ENCODE measurements at places on chromosomes 1 and 21.

- no peak for DNase-seq
These were observed 45.7 kb upstream of the FOXD3 start for GRCh38 chr1:63276624-63277023.

- DNase-seq = no peak
These were observed 108.1 kb upstream of the EDN2 start for GRCh38 chr1:41592451-41593125.

DNA sequence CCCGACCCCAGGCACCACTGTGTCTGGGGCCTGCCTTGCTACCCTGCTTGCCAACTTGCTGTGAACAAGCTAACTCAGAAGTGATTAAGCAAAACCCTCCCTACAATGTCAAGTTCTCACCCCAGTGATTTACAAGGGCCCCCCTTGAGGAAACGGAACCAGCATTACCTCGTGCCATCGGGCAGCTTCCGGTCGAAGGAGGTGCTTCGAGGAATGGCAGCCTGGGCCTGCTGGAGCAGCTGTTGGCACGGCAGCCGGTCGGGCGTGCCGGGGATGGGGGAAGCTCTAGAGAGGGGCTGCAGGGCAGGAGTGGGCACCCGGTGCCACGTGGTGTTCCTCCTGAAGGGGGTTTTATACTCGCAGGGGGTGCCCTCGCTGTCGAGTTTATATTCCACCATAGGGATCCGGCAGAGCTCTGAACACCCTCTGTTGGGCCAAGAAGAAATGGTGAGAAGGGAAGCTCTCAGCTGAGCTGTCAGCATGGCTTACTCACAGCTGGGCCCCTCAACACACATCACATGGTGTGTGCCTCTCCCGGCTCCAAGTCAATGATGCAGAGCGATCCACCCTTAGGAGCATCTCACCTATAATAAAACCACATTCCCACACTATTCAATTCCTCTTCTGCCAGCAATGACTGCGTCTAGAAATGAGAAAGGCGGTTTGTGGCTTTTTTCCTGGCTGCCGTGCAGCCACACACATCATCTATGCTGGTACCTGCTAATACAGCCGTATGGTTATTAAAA is 184.4 kb downstream of the SIPA1L2 start:
- DNase-seq = no peak

DNA sequence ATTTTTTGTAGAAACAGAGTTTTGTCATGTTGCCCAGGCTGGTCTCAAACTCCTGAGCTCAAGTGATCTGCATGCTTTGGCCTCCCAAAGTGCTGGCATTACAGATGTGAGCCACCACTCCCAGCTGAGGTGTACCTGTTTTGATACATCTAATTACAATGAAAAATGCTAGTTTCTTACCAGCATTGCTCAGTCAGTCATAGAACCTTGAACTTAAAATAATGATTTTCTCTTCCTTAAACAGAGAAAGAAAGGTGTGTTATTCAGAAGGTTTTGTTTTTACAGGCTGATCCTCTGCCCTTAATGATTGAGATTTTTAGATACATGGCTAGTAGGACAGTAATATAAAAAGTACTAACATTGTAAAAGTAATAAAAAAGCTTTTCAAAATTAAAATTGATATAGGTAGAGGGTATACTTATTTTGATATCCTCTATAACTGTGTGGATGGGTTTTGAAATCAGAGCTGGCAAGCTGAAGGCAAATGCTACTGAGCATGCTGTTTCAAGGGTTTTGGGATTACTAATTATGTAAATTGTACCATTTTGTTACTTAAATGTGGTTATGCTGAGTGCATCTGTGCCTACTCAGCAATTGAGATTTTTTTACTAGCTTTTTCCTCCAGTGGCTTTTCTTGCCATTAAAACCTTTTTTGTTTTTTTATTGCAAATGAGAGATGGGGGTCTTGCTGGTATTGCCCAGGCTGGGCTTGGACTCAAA is 16.1 kb downstream of the PRRC2C start:
- no peak for DNase-seq

DNA sequence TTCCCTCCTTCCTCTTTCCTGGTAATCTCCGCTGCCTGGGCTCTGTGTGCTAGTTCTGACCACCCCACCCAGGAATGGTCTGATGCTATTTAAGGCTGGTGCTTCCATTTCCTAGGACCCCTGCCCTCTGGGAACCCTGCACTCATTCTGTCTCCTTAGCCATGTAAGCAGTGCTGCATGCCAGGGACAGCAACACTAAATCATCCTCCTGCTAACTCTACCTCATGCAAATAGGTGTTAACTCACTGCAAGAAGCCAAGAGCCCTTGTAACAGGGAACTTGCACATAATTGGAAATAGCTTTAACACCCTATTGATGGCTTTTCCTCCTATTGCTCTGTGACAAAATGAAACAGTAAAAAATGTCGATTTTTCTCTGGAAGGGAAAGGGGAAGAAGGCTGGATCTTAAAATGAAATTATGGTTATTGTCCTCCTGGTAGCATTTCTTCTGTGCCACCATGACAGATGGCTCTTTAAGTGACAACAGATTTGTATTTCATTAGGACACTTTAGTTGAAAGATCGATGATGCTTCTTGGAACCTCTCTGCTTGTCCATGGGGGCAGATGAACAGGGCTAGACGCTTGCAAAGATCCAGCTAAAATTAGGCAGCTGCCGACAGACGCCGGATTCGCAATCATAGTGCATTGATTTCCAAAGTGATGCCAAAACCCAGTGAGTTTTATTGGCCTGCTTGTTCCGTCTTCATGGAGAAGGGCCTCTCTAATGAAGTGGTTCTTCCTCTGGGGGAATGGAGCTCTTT is 551.7 kb downstream of the MATN1 start:
- no peak for DNase-seq

GRCh38 chr1:109181807-109182163 is 31.9 kb upstream of the SARS1 start:
- DNase-seq = no peak

DNA sequence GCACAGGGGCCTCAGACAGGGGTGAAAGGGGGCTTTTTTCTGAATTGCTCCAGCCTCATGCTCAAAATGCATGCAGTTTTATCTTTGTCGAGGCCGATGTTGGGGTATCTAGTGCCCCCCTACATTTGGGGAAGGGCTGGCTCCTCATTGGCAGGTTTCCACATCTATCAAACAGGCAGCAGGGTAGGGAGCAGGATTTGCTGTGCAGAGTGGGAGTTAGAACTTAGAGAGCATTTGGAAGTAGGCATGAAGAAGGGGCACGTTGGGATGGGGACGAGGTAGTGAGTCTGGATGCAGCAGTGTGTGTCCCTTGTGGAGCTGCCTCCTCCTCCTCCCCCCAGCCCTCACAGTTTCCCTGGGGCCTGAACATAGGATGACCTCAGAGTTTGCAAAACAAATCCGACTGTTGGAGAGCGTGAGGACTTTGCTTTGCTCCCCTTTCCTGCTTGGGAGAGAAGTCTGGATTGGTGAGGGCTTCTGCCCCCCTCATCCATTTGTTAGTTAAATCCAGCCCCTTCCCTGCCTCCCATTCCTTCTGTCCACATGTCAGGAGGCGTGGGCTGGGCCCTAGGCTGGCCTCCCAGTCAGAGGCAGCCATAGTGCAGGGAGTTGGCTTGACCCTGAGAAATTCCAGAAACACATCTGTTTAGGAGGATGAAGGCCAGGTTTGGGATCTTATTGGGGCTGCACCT is 36.9 kb upstream of the GPR37L1 start:
- DNase-seq = no peak

GRCh38 chr1:46254668-46255067 is 7.1 kb downstream of the RAD54L start:
- DNase-seq = no peak

DNA sequence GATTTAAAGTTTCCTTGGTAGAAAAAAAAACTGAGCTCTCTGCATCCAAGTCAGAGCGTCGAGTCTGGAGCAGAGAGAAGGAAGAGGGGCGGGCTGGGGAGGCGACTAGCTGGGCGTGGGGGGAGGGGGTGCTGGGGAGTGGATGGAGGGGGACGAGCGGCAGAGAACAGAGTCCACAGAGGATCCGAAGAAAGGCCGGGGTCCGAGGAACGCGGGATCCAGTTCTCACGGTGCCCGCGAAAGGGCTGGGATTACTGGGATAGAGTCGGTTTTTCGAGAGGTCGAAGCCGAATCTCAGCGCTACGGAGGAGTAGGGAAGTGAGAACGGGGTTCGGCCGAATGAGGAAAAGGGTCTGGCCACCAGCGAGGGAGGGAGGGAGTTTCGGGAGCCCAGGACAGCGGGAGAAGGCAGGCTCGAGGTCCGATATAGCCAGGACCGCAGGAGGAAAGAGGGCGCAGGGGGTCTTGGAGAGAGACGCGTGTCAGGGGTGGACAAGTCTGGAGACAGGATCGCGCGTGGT is 665 bp downstream of the DAB1 start:
- no peak for DNase-seq

DNA sequence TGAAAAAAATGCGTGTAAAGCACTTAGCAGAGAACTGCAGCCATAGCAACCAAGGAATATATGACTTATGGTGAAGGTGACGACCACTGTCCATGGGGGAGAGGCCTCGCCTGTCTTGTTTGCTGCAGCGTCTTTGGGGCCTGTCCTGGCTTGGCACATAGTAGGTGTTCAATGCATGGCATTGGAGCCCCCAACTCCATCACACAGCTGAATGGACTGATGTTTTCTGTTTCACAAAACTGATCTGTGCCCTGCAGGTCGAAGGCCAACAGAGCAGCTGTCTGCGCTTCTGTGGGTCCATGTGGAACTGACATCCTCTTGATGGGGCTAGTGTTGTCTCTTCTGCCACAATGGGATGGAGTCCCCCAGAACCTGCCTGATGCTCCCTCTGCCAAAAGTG is 296.0 kb downstream of the PTPRU start:
- no peak for DNase-seq

GRCh38 chr21:46207006-46207919 is 21.3 kb downstream of the LSS start:
- DNase-seq = no peak

DNA sequence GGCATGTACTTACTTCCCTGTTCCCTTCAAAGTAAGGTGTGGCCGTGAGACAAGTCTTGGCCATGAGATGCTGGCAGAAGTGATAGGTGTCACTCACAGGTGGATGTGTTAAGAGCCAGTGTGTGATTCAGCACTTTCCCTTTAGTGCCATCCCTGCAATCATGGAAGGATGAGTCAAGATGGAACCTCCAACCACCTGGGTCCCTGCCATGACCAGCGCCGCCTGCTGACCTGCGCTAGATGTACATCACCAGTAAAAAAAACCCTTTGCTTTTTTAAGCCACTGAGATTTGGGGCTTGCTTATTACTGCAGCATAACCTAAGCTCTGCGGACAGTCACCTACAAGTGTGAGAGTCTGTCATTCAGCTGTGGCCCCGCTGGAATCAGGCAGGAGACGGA is 71.7 kb downstream of the TOMM20 start:
- no peak for DNase-seq

DNA sequence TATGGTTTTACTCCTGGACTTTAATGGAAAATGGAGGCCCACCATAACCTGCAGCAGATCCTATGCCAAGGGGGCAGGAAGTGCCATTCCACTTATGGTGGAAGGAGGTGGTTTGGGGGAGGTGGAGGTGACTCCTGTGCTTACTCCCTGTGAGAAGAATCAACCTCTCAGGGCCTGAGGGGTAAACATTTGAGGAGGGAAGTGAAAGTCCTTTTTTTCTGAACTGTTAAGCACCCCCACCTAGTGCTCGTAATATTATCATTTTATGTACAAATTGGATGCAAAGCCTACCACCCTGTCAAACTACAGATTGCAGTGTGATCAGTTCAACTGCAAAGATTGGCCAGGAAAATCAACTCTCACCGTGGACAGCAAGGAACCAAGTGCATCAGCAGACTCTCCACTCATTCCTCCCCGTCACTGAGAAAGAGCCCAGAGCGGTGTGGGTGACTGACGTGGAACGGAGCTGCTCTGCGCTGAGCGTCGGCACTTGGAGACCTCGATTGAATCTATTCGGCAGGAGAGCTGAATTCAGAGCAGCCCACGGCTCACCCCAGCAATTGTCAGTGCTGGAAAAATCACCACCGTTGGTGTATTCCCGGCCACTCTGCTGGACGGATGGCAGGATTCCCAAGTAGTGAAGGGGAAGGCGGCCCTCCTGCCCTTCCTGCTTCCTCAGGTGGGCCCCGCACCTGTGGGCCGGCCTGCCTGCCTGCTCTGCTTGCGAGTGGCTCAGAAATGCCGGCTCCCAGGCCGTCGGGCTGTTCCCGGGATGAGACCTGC is 46.8 kb upstream of the COX20 start:
- DNase-seq = no peak

DNA sequence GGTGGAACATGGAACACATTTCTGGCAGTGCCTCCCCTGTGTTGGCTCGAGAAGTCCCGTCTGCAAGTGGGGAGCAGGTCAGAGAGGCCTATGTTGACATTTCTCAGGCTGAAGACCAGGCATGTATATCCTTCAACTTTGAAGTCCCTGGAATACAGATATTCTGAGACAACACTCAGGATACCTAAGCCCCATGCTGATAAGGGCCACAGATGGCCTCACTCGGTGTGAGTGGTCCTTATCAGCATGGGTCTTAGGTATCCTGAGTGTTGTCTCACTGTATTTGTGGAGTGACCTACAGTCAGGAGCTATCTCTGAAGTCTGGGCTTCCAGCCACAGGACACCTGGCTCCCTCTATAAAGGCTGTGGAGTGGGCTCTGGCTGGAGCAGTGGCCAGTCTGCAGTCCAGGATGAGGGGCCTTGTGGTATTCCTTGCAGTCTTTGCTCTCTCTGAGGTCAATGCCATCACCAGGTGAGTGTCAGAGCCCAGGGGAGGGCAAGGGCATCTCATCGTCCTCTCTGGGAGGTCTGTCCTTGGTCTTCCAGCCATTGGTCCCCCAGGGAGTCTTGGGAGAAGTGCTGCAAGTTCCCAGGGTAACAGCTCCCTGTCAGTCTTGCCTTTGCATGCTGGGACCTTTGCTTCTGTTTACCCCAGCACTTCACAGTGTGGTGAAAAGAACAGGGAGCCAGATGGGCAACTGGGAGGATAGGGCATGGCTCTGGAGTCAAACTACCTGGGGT is 29.6 kb downstream of the PROK1 start:
- DNase-seq = no peak

- DNase-seq = no peak
These were observed 38.7 kb downstream of the TRIM62 start for GRCh38 chr1:33143176-33143575.

DNA sequence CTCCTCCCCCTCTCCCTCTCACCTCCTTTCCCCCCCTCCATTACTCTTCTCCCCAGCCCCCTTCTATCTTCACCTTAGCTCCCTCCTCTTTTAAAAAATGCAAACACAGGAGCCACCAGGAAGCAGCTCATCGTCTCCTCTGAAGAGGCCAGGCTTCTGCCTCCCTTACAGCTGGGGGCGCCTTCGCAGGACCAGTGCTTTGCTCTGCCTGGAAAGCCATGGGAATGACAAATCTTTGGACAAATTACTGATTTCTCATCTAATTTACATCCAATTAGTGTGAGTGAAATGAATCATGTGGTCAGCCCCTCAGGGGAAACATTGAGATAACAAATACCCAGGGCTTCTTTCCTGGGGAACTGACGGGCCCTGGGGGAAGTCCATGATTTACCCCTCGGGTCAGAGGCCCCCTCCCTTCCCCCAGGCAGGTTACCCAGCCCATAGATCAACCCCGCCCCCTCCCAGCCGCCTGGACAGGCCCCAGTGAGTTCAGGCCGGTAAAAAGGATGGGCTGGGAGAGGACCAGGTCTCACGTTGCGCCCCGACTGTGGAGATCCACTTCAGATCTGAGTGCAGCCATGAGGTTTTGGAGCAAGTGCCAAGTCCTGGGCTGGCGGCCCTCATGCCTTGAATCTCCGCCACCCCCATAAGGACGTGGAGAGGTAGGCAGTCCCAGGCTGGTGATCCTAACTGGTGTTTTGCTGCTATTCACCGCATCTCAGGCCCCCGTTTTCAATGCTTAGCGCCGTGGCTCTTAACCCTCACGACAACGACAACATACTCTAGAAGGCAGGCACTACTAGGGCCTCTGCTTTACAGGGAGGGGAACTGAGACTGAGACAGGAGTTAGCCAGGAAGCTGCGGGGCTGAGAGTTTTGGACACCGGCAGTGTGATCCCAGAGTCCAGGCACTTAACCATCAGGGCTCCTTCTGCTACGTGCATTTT is 300.8 kb downstream of the RRAGC start:
- no peak for DNase-seq
